ENCODE measurements at places on chromosomes 7 and 10. TPM values are rescaled to one million over a fixed set of nuclear protein-coding genes. Genes with fewer than 3 reads are reported as not detected.

The HOXA7 gene
- 4.4 TPM for total RNA-seq

The PBLD gene
- total RNA-seq, result 13.4 TPM

The CAV1 gene
- total RNA-seq, result 291 TPM

DNA sequence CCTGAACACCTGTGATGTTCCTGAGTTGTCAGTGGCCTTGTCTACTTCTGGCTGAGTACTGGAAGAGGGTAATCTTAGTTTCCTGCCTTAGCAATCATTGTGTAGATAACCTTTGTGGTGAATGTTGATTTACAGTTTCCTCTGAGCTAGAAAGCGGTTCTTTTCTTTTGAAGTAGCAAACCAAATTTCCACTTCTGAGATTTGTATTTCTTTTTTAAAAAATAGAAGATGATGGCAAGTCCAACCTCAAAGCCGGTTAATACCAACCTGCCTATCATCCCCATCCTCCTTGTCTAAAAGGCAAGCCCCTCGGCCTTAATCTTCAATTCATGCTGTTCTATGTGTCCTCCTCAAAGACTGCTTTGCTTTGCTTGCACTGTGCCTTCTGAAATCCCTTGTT lies 12.5 kb upstream of the PALS2 start:
- H3K4me1 ChIP-seq, result no peaks in the 10 kb centered on the region
- H3K36me3 ChIP-seq, result no peaks in the 10 kb centered on the region
- DNase-seq, result no peak
- H3K27me3 ChIP-seq, result peaks cover 2% of the 10 kb centered on the region
- H3K4me3 ChIP-seq, result no peak overlapping the region

DNA sequence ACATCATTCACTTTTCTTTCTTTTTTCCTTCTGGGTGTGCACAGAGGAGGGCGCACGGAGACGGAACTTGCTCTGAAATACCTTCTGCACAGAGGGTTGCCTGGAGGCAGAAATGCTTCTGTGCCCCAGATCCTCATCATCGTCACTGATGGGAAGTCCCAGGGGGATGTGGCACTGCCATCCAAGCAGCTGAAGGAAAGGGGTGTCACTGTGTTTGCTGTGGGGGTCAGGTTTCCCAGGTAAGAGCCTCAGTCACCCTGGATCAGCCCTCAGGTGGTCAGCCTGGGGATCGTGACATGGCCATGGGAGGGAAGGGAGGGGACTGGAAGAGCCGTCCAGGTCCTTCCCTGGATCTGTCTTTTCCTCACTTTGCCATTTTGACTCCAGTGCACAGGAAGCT lies 33.6 kb downstream of the VWA2 start:
- H3K4me1 ChIP-seq, result peaks cover 6% of the 10 kb centered on the region
- no peak overlapping the region for H3K4me3 ChIP-seq
- H3K36me3 ChIP-seq, result no peaks in the 10 kb centered on the region
- DNase-seq, result no peak
